GM23248 (cell line): ENCODE measurements at places on chromosomes 11 and 22. TPM values are rescaled to one million over a fixed set of nuclear protein-coding genes. Genes with fewer than 3 reads are reported as not detected.

Gene CCDC81
- under 0.01 and 0.13 TPM in 2 replicates for total RNA-seq

Gene TIMM10
- total RNA-seq, result 29.0 and 48.3 TPM in 2 replicates

GRCh38 chr11:35305670-35306382 lies 113.5 kb downstream of the SLC1A2 start:
- H3K4me1 ChIP-seq, result peaks cover 30% of the 10 kb centered on the region
- peak; percentile 50 for DNase-seq
- H3K4me3 ChIP-seq, result no peak overlapping the region
- H3K36me3 ChIP-seq, result no peaks in the 10 kb centered on the region
- H3K27me3 ChIP-seq, result no peaks in the 10 kb centered on the region
- 0 out of 2 replicates have a peak overlapping the region, but pooled peaks have one; percentile 97 for H3K27ac ChIP-seq

Gene KCNK4
- not detected in 2 replicates for total RNA-seq

- H3K4me1 ChIP-seq, result peaks cover 52% of the 10 kb centered on the region
- no peaks in the 10 kb centered on the region for H3K27me3 ChIP-seq
- no peaks in the 10 kb centered on the region for H3K36me3 ChIP-seq
These were observed 177.3 kb downstream of the DBX1 start for GRCh38 chr11:19982774-19983495.

GRCh38 chr11:75063741-75064314 lies 32.8 kb downstream of the OR2AT4 start:
- H3K4me3 ChIP-seq, result no peak overlapping the region
- no peaks in the 10 kb centered on the region for H3K4me1 ChIP-seq
- H3K27me3 ChIP-seq, result peaks cover 33% of the 10 kb centered on the region; the same call in 1 of the 2 replicates
- H3K27ac ChIP-seq, result no peak overlapping the region
- no peaks in the 10 kb centered on the region for H3K36me3 ChIP-seq

DNA sequence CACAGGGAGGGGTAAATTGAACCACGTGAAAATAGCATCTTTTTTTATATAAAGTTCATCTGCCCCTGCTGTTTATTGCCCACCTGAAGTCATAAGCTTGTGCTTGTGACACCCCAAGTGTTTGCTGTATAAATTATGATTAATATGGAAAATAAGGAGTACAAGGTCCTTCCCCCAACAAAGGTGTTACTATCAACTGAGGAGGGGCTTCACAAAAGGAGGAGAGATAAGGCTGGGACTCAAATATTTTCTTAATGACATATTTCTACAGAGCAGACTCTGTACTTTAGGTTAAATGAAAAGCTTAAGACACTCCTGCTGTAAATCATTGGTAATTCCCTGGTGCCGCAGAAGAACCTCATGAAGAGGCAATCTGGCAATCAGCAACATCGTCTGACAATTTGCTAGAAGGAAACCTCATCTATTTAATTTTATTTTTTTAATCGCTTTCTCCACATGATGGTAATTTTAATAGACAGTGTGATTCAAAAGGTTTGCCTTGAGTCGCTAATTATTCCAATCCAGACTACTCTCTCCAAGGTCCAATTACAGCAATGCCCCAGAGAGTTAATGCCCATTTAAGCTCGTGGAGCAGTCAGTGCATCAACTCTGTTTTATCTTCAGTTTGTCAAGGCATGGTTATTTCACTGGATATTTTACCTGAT lies 1432.4 kb downstream of the FAM181B start:
- H3K36me3 ChIP-seq, result no peaks in the 10 kb centered on the region
- H3K27ac ChIP-seq, result no peak overlapping the region
- no peaks in the 10 kb centered on the region for H3K27me3 ChIP-seq
- no peak overlapping the region for H3K4me3 ChIP-seq
- no peak for DNase-seq

DNA sequence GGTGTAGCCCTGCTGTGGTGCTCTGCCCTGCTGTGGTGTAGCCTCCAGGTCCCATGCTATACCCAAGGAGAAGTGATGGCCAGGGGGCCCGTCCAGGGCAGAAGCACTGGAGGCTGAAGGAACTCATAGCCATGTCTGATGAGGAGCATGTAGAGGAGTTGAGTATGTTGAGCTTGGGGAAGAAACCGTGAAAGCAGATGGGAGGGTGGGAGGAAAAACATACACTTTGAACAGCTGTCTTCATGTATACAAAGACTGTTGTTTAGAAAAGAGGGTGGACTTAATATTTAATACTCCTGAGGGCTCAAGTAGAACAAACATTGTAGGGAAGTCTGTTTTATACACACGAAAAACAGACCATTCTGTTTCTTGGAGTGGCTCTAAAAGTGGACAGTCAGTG lies 26.6 kb upstream of the TTC12 start:
- H3K4me3 ChIP-seq, result no peak overlapping the region
- no peaks in the 10 kb centered on the region for H3K36me3 ChIP-seq
- DNase-seq, result no peak
- H3K4me1 ChIP-seq, result no peaks in the 10 kb centered on the region
- H3K27me3 ChIP-seq, result peaks cover 4% of the 10 kb centered on the region

Gene SYCE3
- total RNA-seq, result not detected in 2 replicates

Gene MS4A6E
- not detected in 2 replicates for total RNA-seq

Gene SPI1
- not detected in 2 replicates for total RNA-seq
